ENCODE measurements at places on chromosomes 11 and 22.

DNA sequence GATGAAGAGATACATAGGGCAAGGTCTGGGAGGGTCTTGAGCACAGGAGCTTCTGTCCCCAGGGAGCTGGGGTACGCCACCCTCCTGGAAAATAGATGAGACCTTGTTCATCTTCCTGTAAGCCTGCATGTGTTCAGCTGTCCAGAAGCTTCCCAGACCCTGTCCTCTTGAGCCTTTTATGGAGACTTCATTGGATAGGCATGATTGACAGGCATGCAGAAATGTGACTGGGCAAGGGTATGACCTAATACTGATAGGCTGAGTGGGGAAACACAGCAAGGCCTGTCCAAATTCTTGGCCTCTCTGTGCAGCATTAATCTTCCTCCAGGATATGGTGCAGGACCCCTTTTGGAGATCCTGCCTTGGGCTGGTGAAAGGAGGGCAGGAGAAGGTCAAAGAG is 15.7 kb downstream of the ARCN1 start:
- no peak for DNase-seq

- DNase-seq = no peak
Measured at GRCh38 chr11:69869311-69869939, 50.2 kb upstream of the FGF3 start.

DNA sequence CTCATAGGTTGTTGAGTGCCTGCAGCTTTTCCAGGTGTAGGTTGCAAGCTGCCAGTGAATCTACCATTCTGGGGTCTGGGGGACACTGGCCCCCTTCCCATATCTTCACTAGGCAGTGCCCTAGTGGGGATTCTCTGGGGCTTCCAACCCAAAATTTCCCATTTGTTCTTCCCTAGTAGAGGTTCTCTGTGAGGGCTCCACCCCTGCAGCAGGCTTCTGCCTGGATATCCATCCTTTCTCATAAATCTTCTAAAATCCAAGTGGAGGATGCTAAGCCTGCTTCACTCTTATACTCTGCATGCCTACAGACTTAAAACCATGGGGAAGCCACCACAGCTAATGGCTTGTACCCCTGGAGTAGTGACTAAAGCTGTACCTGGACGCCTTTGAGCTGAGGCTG is 33.4 kb downstream of the ANO3 start:
- DNase-seq = no peak

GRCh38 chr11:108122166-108122628 is 830 bp downstream of the ACAT1 start:
- peak; percentile 76 for DNase-seq

GRCh38 chr11:131219646-131220045 is 150.8 kb upstream of the NTM start:
- DNase-seq = no peak

GRCh38 chr11:130192845-130193267 is 33.3 kb downstream of the ST14 start:
- DNase-seq = no peak

GRCh38 chr22:26589367-26589844 is 526 bp downstream of the TPST2 start:
- no peak for DNase-seq

- DNase-seq = no peak
Measured at GRCh38 chr11:35594680-35595079, 23.6 kb upstream of the FJX1 start.

- peak; percentile 66 for DNase-seq
Measured at GRCh38 chr22:21646608-21647590, 4.8 kb downstream of the SDF2L1 start.

- DNase-seq = no peak
Measured at GRCh38 chr11:131447277-131447815, 76.9 kb downstream of the NTM start.

DNA sequence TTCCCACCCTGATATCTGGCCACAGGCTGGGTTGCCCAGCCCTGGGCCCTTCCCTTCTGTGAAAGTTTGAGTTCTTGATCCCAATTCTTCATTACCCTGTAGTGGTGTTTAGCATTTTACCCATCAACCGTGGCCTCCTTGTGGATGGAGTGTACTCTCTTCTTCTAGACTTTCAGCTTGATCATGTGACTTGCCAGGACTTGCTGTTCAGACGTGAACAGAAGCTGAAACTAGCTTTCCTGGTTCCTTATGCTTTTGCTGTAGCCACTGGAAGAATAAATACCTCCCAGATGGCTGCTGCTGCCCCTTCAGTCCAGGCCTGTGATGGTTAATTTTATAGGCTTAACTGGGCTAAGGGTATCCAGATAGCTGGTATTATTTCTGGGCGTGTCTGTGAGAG is 32.7 kb upstream of the DAGLA start:
- DNase-seq = no peak

DNA sequence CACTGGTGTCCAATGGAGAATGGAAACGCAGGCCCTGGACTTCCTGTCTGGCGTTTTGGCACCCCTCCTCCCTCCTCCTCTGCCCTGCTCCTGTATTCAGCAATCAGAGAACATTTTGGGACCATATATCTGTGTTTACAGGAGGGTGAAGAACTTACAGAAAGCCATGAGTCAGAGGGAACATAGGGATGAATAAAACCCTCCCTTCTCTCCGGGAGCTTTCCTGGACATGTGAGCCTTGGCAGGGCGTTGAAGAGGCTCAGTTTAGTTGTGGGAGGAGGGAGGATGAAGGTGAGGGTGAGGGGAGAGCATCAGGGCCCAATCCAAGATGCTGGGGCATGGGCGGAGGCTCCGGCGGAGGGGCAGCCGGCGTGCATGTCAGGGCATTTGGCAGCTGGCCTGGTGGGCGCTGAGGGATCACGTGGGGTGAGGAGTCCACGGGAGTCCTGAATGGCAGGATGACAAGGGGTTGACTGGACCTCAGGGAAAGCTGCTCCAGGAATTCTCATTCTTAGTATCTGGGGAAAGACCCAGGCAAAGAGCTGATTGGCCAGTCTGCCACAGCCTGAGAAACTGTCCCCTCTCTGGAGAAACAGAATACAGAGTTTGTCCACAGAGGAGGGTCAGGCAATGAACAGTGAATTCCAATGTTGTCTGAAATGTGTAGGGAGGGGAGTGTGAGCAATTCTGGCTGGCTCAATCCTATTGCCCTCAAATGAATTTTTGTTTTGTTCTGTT is 28.9 kb downstream of the MICAL2 start:
- DNase-seq = no peak

- no peak for DNase-seq
Measured at GRCh38 chr11:68010090-68011041, at the start of gene ALDH3B1. TSS of gene ALDH3B1 (plus strand) at chr11:68010327. CDS start at chr11:68015298, 4,971 bp downstream.

DNA sequence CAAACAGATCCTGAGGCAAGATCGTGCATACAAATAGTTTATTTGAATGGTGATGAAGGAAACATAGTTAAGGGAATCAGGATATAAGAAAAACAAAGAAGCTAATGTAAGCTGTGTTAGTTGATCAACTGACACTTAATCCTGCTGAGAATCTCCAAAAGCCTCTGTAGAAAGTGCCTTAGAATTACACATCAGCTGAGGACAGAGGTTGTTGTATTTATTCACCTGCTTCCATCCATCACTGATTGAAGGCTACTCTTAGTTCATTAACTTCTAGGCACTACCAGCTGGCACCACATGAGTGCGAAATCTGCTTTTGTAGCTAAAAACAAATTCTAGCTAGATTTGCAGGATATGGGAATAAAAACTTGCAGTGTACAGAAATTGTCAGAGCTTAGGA is 1082.0 kb upstream of the CNTN5 start:
- peak; percentile 1 for DNase-seq

GRCh38 chr22:47309946-47310345 is 547.5 kb downstream of the TBC1D22A start:
- DNase-seq = no peak

DNA sequence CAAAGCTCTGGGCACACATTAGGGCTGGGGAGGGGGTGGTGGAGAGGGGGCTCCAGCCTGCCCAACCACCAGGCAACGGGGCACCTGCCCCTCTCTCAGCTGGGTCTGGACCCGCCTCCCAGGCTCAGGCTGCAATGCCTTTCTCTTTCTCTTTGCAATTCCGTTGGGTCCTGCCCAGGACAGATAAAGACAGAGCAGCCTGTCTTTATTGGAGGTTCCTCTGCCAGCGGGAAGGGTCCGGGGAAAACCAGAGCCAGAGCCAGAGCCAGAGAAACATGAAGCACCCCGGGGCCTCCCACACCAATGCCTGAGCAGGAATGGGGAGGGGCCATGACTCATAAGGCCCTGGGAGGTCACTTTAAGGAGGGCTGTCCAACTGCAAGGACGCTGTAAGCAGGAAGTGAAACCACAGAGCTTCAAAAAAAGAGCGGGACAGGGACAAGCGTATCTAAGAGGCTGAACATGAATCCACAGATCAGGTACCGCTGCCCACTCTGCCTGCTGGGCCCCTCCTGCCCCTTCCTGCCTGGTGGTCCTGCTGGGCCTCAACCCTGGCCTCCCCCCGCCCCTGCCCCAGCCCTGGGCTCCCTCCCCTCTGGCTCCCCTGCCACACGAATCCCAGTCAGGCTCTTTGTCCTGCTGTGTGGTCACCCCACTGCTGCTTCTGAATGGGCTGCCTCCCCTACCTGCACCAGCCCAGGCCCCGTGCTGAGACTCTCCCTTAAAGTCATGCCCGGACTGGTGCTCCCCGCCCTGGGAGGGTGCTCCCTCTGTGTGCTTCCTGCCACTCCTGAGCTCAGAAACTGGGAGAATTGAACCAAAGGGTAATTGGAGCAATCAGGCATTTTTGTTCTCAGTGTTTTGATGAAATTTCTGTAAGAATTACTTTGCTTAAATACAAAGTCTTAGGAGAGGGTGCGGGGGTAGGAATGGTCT is at the start of gene APOBEC3B:
APOBEC3B (plus strand) TSS at position 356 of the 936 bp plus-strand sequence; CDS start at position 463, 107 bp downstream.
- peak; percentile 78 for DNase-seq

GRCh38 chr11:86595451-86595850 is 77.0 kb downstream of the ME3 start:
- DNase-seq = no peak

DNA sequence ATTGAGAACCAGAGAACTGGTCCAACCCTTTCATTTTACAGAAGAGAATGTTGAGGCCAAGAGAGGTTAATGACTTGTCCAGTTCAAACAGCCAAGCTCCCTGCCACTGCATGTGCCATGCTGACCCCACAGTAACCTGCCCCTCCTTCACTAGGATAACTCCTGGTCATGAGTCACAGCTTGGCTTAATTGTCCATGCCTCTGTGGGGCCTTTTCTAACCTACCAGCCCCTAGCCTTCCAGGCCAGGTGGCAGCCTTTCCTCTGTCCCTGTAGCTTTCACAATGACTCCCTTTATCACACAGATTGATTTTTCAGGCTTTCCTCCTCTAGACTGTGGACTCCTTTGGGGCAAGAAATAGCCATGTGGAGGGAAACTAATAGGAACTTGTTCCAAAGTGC is 97.2 kb downstream of the PIWIL4 start:
- DNase-seq = peak; percentile 9

DNA sequence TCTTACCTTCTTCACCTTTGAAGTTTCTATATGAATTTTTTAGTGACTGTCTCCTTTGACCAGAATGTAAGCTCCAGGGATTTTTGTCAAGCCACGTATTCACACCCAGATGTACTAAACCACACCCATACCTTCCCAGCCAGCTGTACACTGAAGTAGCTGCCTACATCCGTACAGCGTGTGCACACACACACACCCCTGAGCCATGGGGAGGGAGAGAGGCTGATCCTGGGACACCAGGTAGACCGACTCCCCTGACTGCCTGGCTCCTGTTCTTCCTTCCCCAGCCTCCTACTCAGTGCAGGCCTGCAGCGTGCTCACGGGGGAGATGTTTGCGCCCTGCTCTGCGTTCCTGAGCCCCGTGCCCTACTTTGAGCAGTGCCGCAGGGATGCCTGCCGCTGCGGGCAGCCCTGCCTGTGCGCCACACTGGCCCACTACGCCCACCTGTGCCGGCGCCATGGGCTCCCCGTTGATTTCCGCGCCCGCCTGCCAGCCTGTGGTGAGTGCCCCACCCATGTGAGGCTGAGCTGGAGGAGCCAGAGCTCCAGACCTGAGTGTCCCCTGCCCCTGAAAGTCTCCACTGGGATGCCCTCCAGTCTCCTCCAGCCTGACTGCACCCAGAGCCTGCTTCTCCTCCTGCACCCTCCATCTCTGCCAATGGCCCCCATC is 25.9 kb downstream of the OTOG start:
- no peak for DNase-seq

DNA sequence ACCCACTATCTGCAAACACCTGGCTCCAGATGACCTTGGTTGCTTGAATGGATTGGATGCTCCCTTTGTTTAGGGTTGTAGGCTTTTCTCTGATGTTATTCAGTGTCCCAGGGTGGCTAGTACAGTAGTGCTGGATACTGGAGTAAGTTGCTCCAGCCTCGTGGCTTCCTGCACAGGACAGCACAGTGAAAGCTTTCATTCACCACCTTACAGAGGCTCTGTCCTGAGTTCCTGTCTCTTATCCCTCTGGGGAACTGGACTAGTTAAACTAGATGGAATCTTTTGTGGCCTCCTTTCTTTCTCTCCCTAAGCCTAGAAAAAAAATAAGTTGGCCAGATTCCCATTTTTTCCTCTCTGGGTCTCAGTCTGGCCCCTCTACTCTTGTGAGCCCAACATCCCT is 42.6 kb downstream of the MRPL48 start:
- DNase-seq = no peak
